ENCODE measurements at places on chromosomes 3 and 15.

DNA sequence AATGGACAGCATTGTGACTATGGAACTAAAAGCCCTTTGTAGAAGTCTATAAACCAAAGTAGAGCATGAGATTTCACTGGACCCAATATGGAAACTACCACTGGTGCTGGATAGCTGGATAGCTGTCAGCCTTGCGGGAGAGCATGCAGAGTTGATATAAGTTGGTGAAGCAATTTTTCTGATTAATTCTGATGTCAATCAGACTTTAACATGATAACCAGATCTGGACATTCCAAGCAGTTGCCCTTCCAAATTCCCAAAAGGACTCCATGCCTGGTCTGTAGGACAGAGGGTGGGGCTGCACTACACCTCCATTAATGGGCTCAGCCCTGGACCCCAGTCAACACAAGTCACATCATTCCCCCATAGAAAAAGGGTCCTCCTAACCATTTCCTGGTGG, 437.8 kb downstream of the NTRK3 start:
- no peak for DNase-seq

GRCh38 chr3:128933213-128933921, 53.9 kb downstream of the ACAD9 start:
- no peak for DNase-seq

GRCh38 chr3:175267561-175267960, 408.4 kb downstream of the NAALADL2 start:
- DNase-seq, result no peak

- peak; percentile 90 for DNase-seq
Measured at GRCh38 chr3:180855364-180855763, 57.1 kb upstream of the FXR1 start.

DNA sequence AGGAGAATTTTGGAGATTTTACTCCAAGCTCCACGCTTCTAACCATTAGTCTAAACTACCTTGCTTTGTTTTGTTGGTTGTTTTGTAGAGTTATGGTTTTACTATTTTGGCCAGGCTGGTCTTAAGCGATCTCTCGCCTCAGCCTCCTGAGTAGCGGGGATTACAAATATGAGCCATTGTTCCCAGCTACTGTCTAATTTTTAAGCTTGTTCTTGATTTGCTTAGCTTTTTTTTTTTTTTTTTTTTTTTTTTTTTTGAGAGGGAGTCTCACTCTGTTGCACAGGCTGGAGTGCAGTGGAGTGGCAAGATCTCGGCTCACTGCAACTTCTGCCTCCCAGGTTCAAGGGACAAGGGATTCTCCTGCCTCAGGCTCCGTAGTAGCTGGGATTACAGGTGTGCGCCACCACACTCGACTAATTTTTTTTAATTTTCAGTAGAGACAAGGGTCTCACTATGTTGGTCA, 28.5 kb downstream of the EFCAB12 start:
- no peak for DNase-seq

GRCh38 chr3:69359916-69360315, 26.0 kb downstream of the FRMD4B start:
- no peak for DNase-seq

DNA sequence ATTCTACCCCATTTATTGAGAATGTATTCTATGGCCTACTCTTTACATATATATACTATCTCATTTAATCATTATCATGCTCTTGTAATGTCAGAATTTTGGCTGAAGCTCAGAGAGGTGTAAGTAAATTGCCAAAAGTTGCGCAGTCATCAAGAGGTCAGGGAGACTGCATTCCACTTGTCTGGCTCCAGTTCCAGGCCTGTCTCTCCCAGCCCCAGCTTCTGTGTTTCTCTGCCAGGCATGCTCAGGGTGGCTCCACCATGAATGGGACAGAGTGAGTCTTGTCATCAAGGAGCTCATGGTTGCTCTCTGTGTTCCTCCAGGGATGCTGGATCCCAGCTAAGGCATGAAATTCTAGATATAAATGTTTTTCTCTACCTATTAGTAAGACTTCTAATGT, 635.1 kb upstream of the MDFIC2 start:
- DNase-seq, result no peak

DNA sequence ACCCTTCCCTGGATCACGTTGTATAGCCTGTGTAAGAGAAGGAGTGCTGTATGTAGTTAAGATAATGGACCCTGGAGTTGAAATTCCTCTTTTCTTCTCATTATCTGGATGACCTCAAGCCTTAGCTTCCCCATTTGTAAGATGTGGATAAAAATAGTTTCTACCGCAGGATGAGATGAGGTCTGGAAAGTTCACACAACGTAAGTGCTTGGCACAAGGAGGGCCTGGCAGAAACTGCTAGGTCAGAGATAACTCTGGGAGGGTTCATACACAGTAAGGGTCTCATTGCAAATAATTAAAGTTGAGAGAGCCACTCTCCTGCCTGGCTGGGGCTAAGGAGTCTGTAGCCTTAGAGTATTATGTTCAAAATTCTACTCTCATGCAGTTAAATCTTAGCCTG, 214.4 kb downstream of the LRTM1 start:
- DNase-seq, result no peak

DNA sequence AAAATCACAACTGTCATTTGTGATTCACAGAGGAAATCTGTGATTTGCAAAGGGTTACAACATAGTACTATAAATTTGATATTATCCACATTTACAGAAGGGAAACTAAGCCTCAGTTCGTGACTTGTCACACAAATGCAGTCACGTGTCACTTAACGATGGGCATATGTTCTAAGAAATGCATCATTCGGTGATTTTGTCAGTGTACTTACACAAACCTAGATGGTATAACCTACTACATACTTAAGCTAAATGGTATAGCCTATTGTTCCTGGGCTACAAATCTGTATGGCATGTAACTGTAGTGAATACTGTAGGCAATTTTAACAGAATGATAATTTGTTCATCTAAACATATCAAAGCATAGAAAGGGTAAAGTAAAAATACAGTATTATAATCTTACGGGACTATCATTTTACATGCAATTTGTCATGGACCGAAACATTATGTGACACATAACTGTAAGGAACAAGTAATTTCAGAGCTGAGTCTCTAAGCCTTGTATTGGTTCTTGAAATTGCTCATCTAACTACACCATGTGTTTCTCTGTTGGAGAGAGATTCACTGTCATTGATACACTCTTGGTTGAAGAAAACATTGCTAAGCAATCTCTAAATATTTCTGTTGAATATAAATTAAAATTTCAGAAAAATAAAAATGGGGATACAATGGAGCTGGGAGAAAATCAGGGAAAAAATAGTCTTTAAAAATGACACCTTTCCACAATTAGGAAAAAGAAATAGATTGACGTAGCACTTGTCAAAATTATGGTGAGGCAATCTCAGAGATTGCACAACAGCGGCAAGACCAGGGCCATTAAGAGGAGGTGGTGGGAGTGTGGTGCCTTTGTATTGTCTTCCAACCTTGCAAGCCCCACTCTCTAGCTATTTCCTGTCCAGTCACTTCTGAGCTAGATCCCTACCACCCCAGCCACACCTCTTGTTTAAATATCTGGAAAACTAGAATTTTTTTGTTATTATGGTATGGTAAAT, 645.8 kb upstream of the TBL1XR1 start:
- no peak for DNase-seq

- no peak for DNase-seq
Measured at GRCh38 chr3:49410066-49410845, 1.5 kb downstream of the RHOA start.

DNA sequence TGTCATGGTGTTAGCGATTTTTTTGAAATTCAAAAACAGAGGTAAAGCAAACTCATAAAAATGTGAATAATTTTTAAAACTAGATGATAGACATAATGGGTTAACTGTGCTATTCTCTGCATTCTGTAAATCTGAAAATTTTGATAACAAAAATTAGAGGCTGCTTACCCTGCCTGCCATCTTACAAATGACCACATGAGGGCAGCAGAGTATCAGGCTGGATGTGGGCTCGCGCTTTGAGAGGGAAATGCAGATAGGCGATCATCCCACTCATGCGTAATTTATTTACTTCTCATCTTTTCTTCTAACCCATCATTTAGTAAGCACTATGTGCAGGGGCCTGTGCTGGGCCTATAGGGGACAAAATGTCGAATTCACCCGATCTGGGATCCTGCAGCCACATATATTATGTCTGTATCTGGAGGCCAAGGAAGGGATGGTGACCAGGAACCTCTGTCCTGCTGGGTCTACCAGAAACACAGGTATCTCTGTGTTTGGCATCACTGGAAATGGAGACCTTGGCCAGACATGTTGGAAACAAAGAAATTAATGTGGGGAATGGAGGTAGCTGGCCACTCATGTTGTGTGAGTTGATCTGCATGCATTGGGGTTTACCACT, 7.8 kb upstream of the RAD18 start:
- peak; percentile 28 for DNase-seq

DNA sequence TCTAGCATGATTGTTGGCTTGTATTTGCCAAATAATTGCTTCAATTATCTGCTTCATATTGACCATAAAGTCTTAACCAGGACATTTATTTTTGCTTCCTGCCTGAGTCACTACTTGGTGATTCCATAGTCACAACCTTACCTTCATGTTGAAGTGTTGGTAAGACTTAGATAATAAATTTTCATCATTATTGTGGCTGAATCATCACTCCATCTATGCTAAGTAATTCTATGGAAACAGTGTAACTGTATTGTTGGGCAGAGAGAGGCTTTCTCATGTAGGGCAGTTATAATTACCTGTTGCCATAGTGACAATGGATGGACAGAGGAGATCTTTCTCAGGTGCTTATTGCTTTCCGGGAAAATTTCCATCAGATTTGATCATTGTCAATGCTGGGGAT, 330.7 kb upstream of the LRRC3B start:
- no peak for DNase-seq

- no peak for DNase-seq
Measured at GRCh38 chr3:170098753-170099152, 61.0 kb downstream of the GPR160 start.

- no peak for DNase-seq
Measured at GRCh38 chr3:38964646-38965045, 87.1 kb downstream of the SCN11A start.

GRCh38 chr15:90864507-90864906, 3.9 kb upstream of the FURIN start:
- DNase-seq, result no peak

DNA sequence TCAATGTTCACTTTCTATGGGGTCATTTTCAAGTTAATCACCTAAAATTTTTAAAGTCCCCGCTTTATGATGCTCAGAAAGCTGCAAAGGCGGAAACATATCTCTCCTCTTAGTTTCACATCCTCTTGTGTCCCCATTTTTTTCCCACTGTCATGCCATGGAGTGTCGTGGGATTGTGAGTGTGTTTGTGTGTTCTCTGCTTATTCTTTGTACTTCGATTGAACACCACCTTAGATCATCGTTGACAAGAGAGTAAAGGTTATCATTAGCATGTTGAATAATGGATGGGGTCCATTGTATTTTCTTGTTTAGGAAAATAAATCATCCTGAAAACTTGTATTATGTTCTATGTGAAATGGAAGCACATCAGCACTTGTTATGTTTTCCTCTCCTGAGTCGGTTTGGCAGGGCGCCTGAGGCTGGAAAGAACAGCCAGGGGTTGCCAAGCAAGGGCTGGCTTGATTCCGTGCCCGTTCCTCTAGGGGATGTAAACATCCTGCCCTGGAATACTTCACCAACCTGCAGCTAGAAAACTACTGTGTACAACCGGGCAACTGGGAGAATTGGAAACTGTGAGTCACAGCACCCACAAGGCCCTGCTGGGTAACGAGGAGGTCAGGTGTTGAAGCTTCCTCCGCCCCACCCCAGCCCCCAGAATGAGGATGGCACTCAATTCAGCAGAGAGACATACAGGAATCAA, 67.2 kb downstream of the EIF4E3 start:
- peak; percentile 8 for DNase-seq

- no peak for DNase-seq
Measured at GRCh38 chr15:68885070-68885469, 45.3 kb upstream of the SPESP1 start.

DNA sequence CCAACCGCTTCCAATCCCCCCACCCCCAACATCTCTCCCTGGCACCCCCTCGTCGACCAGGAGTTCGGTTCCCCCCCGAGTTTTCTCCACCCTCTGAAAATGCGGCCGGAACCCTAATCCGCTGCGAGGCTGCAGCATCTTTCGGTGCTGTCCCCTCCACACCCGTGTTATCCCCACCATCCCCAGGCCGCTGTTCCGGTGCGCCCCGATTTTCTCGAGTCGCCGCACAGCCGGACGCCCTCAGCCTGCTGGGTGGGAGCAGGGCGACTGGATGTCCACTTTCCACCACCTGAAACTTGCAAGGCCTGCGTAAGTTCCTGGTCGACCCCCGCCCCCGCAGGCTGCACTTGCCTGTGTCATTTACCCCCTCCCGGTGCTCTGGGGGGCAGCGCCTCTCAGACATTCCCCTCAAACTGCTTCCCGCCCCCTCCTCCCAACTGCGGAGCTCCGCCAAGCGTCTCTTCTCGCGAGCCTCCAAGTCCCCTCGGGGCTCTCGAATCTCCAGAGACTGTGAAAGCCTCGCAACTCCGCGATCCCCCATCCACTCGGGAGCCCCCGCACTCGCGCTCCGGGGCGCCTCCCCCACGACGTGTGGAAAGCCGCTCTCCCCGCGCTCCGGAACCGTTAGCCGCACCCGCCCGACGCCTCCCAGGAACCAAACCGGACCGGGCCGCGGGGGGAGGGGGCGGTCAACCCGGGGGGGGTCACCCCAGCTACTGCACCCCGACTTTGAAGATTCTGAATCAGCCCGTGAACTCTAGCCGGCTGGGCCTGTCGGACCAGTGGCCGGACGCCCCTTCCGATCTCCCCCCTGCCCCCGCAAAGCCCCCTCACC, 566 bp downstream of the ETV5 start:
- peak; percentile 69 for DNase-seq

GRCh38 chr3:113247675-113248458, 36.5 kb downstream of the BOC start:
- DNase-seq, result no peak

- DNase-seq, result no peak
Measured at GRCh38 chr3:185087419-185087818, 65.4 kb downstream of the C3orf70 start.

DNA sequence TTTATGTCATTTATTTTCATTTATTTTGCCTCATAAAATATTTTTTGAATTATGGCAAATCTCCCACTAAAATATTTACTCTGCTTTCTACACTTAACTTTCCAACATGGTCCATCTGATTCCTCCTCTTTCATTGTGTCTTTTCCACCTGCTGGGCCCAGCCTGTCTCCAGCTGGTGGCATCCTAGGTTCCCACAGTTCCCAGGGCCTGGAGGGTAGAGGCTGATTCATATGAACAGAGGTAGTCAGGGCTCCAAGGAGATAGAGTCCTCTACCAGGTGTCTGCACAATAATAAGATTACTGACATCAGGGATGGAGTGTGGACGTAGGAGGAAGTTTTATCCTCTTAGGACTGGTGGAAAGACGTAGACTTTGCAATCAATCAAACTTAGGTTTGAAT, 14.3 kb downstream of the ZBTB38 start:
- peak; percentile 89 for DNase-seq

GRCh38 chr3:15387171-15387581, 40.2 kb downstream of the METTL6 start:
- no peak for DNase-seq

- DNase-seq, result no peak
Measured at GRCh38 chr15:96171853-96172296, 158.6 kb upstream of the NR2F2 start.

- DNase-seq, result no peak
Measured at GRCh38 chr3:64728994-64729393, 41.2 kb upstream of the ADAMTS9 start.

Data from NCI-H146 (cell line).